ENCODE measurements at places on chromosomes 5 and 9.

DNA sequence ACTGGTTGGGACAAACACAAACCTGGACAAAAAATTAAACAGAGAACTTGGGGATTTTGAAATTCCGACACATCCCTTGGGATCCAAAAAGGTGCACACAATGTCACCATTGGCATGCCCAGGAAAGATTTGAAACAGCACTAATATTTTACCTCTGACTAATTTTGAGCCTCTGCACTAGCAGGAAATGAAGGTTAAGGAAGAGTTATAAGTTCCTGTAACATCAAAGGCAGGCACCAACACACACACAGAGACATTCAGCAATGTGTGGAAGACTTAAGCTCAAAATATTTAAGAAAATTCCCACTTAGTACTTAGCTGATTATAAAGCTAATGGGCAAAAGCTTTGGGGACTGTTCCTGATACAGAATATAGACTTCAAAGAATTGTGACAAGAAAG is 247.0 kb downstream of the CDH9 start:
- no peak for DNase-seq

- peak; percentile 89 for DNase-seq
Measured at GRCh38 chr5:151080613-151081430, at the start of gene TNIP1. Gene TNIP1 (minus strand): TSS chr5:151081034. CDS start chr5:151065095, 15,939 bp downstream.

DNA sequence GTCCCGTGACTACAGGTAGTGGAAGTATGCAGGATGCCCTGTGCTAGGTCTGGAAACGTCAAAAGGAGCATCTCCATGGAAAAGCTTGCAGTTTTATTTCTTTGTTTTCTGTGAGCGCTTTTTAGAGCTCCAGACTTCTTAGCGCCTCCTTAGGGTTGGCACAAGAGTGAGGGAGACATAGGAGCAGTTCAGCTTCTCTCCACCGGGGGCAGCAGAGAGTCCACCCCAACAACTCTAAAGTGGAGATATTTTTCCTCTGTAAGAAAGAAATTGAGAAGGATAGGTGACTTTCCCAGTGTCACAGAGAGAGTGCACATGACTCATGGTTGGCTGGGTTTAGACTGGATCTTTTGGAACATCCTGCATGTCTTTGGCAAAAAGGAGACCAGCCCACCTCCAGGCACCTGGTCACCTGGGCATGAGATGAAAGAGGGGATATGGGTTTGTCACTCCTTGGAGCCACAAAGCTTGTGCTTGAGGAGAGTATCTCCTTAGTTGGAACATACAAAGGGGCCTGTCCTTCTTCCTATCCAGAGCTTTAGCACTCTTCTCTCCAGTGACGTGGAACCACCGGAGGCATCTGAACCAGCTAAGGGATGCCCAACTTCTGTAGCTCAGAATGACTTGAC is 637.7 kb downstream of the SEMA5A start:
- no peak for DNase-seq

GRCh38 chr9:106775960-106776359 is 87.0 kb upstream of the ZNF462 start:
- no peak for DNase-seq

DNA sequence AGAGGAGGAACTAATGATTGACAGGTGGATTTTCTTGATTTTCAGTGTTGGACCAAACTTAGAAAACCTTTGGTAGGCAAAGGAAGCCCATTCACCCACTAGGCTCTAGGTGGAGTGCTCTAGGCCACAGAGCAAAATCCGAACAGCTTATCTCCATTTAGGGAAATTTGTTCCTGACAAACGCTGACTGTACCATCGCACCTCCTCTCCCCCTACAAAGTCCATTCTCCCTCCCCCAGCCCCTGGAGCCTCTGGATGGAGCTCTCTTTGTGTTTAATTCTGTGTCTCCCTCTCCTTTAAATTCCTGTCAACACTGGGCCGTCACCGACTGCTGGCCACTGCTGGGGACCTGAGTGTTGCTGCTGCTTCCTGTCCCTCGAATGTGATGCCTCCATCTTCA is 350.1 kb upstream of the IRX2 start:
- DNase-seq = no peak

DNA sequence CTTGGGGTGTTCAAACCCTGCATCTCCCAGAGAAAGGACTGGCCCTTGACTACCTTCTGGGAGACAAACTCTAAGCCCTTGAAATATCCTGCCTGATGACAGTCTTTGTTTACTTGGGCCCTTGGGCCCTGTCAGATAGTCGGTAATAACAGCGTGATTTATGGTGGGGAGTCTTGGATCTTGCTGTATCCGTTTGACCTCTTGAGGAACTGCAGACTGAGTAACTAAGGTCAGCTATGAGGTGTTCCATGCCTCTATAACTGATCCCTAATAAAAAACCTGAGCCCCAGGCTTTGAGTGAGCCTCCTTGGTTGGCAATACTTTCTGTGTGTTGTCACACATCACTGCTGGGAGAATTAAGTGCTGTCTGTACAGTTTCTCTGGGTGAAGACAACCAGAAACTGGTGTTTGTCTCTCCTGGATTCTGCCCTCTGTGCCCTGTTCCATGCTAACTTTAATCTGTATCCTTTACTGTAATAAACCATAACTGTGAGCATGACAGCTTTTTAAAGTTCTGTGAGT is 56.2 kb upstream of the ANKRD33B start:
- DNase-seq = no peak

DNA sequence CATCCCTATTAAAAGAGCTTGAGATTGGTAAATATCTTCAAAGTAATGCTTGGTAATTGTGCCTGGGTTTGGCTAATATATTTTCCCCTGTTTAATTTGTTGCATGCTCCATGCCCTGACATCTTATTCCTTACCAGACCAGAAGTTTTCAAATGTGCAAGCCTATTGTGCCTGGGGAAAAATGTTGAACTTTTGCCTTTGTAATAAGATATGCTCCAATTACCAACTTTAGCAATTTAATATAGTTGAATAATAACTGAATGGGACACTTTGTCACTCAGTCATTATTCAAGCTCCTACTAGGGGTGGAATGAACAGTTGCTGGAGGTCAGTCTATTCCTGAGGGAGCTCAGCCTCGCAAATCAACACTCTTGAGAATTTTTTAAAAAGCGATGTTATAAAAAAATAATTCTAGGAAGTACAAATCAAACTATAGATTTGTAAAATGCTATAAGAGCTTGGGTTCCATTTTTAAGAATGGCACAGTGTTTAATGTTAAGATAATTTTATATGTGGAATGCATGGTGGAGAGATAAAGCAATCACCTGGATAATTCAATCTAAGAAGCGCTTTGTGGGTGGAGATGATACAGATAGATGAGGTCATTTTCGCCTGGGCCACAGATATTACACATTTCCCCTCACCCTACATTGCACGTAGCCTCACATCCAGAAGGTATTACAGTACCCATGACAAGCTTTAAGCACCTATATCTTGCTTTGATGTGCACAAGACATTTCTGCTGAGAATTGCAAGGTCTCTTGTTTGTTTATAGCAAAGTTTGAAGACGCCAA is 231.8 kb downstream of the PIK3R1 start:
- no peak for DNase-seq

GRCh38 chr9:120927269-120928014 is 846 bp upstream of the TRAF1 start:
- no peak for DNase-seq

- no peak for DNase-seq
Measured at GRCh38 chr5:178590924-178591423, 781 bp upstream of the COL23A1 start.

DNA sequence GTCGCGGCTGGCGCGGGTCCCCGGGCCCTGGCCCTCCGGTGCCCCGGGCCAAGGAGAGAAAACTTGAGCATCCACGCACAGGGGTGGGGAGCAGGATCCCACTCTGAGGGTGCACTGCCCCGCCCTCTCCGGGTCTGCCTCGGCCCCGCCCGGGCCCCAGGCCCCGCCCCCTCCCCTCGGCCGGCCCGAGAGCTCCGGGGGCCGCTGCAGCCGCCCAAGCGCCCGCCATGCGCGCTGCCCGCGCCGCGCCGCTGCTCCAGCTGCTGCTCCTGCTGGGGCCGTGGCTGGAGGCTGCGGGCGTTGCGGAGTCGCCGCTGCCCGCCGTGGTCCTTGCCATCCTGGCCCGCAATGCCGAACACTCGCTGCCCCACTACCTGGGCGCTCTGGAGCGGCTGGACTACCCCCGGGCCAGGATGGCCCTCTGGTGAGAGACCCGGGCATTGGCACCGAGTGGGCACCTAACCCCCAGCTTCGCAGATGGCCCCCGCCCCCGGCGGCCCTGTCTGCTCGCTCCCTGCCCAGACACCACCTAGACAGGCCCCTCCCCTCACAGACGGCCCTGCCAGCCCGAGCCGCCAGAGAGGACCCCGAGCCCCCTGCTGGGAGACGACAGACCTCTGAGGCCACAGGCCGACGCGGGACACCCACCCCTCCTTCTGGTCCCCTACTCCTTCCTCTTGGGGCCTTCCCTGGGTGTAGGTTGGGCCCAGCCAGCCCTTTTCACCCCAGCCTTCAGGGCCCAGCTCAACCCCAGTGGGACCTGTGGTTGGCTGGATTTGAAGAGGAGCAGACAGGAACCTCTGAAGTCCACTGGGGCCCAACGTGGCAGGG is at the start of gene CERCAM:
TSS of gene CERCAM (plus strand) at position 207 of the 831 bp plus-strand sequence. CDS start at position 228, 21 bp downstream.
- no peak for DNase-seq

DNA sequence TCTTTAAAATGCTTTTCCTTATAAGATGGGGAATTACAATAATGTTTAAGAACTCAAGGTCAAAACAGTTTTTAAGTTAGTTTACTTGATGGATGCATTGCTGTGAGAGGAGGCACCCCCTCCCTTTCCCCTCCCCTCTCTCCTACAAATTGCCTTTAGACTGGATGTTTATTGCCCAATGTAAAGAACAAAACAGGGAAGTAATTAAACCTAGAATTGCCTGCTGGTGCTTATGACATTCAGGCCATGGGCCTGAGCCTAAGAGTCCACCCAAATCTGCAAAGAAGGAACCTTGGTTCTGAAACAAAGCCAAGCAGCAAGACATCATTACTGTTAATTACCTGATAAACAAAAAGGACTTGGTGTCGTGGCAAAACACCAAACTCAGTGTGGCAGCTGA is 630.3 kb downstream of the ISL1 start:
- DNase-seq = no peak

GRCh38 chr5:53362521-53362941 is 117.9 kb upstream of the FST start:
- DNase-seq = no peak

- DNase-seq = no peak
Measured at GRCh38 chr9:137305798-137306065, 3.7 kb upstream of the NRARP start.

DNA sequence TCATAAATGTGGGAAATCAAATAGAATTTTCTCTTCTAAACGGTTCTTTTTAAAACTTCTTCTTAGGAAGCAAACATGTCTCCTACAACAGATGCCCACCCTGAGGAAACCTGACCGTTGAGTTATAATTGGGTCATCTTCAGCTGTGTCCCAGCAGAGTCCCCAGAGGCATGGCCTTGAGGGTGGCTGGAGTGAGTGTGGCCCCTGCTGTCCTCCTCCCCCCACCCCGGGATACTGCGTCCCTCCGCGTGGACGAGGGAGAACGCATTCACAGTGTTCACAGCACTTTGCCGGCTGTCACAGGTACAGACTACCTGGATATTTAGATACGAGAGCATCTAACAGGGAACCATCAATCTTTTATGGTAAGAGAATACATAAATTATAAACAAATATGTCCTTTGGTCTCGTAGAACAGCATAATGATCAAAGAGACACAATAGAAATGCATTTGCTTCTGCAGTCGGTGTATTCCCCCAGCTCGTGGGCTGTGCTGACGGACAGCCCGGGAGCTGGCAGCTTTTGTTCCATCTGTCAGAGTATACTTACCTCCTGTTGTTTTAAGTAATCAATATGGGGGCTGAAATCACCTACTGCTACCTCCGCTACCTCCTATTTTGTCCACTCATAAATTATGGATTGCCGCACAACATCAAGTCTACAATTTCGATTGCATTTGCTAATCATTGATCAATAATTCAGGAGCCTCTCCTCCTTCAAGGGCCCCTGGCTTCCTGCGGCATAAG is 214.7 kb downstream of the IRX2 start:
- no peak for DNase-seq

- DNase-seq = no peak
Measured at GRCh38 chr9:115640887-115641286, 512.7 kb upstream of the PAPPA start.

DNA sequence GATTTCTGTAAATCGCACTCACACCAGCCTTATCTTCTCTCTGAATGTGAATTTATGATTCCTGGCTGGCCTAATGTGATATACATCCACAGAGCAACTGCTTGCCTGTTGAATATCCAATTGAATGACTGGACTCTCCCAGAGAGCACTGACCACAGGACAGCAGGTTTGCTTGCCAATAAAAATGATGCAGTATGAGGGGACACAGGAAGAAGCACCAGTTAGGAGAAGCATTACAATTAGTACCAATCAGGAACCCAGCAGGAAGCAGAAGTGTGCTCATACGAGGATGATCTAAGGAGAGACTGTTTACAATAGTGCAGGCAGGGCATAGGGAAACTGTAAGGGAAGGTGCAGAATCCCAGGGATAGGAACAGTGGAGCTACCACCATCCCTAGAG is 127.2 kb upstream of the ZNF366 start:
- DNase-seq = no peak

GRCh38 chr9:93523518-93524144 is 52.8 kb upstream of the PHF2 start:
- no peak for DNase-seq

DNA sequence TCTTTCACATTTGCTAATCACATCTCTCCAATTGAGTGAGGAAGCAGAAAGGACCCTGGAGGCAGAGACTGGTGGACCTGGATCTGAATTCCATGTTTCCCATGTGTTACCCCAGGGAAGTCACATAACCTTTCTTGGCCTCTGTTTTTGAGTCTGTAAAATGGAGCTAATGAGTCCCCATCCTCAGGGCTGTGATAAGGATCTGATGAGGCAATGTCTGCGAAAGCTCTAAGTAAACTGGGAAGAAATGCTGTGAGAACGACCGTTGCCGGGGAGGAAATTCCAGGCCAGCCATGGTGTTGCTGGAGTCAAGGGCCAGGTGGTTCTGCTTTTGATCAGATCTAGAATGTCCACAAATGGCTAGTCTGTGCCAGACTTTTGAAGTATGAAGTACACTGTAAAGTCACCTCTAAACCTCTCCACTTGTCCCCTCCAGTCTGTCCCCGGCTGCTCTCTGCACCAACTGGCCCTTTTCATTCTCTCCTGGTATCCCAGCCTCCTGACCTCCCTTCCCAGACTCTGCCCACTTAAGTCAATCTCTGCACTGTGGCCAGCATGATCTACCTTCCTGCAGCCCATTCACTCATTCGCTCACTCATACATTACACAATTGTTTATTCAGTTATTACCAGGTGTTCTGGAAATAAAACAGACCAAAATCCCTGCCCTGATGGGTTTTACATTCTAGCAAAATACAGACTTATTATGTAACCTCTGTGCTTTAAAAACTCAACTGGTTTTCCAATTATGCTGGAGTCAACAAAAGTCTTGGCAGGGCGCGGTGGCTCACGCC is 32.5 kb upstream of the N4BP3 start:
- no peak for DNase-seq
